ENCODE measurements at places on chromosomes 4 and X.
A peak's percentile ranks its signal among the peaks of the same experiment; 100 is the strongest.

- DNase-seq: no peak
Observed at GRCh38 chrX:133265331-133265730, 47.2 kb upstream of the TFDP3 start.

DNA sequence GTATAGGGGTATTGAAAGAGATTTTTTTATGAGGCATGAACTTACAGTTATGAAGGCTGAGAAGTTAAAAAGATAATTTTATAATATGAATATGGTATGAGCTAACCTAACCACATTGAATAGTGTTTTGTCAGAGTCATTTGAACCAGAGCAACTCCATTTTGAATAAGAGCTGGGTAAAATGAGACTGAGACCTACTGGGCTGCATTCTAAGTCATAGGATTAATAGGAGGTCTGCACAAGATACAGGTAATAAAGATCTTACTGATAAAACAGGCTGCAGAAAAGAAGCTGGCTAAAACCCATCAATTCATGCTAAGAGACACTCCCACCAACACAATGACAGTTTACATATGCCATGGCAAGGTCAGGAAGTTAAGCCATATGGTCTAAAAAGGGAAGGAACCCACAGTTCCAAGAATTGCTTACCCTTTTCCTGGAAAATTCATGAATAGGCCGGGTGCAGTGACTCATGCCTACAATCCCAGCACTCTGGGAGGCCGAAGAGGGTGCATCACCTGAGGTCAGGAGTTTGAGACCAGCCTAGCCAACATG is 209.2 kb downstream of the TECRL start:
- no peak for DNase-seq

- DNase-seq: no peak
Observed at GRCh38 chrX:100681599-100681998, 37.6 kb downstream of the SRPX2 start.

GRCh38 chr4:44996276-44996845 is 270.0 kb upstream of the GNPDA2 start:
- no peak for DNase-seq

DNA sequence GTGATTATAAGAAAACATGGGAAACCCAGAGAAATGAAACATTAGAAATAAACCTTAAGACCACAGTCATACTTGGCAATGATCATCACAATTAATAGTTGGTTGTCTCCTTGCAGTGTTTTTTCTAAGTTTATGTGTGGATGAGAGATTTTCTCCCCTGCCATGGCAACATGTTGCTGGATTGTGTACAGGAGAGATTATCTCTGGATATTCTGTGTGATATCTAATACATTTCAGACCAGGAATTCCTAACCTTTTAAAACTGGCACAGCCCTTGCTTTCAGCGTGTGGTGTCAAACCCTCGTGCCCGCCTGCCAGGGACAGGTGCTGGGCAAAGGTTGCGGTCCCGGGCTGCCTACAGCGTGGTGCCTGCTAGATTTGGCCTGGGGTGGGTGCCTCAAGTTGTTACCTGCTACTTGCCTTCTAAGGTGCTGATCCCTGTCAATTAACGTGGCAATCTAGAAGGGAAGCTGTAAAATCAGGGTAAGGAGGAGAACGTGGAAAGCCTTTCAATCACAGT is 100.5 kb downstream of the TMEM131L start:
- no peak for DNase-seq

DNA sequence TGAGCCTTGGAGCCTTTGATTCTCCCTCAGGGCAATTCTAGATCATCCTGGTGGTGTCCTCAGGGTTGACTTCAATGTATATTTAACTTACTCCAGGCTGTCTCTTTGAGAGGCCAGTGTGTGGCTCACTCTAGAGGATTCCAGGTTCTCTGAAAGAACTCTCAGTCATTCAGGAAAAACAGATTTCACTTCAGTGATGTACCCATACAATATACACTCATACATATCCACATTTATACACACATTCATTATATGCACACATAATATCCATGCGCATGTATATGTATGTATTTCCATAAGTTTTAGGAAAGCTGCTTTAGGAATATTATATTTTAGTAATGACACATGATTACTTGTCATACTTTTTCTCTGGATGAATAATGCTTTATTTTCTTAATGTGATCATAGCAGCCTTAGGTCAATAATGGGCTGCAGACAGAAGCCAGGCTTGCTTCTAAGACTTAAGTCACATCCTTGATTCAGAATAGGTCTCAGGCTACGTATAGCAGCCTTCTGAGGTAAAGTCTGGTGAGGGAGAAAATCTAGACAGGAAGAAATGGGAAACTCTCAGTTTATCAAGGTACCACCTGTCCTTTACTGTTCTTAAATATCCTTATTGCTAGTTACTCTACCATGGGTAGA is 397.0 kb downstream of the GPAT3 start:
- no peak for DNase-seq

GRCh38 chr4:128347930-128348660 is 60.5 kb upstream of the PGRMC2 start:
- DNase-seq: no peak

DNA sequence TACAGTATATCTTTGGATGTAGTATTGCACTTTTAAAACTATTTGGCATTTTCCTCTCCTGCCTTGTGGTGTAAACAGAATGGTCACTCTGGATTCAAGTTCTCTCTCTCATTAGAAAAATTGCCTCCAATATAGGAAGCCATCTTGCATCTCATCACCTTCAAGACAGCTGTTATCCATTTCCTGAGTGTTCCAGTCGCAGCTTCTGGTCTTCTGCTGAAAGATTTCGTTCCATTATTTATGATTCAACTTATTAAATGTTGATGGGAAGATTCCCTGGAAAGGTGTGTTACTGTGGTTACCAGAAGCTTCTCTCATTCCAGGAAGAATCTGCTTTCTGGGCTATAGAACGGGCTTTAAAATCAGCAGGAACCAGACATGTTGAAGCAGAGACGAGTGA is 568.3 kb upstream of the SLIT2 start:
- DNase-seq: no peak

DNA sequence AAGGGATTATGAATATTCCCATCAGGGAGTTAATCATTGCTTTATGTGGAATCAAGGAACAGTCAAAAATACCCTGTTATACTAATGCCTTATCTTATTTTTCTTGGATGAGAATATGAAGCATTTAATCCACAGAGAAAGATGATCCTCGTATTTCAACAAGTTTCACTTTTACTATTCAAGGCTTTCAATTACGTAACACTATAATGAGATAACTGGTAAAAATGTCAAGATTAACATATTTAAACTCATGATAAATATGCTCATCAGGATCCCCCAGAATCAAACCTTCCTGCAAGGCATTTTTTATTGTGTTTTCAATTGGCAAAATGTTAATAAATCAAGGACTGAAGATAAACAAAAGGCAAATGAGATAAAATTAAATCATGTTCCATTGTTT is 5.1 kb downstream of the ZXDA start:
- DNase-seq: no peak

DNA sequence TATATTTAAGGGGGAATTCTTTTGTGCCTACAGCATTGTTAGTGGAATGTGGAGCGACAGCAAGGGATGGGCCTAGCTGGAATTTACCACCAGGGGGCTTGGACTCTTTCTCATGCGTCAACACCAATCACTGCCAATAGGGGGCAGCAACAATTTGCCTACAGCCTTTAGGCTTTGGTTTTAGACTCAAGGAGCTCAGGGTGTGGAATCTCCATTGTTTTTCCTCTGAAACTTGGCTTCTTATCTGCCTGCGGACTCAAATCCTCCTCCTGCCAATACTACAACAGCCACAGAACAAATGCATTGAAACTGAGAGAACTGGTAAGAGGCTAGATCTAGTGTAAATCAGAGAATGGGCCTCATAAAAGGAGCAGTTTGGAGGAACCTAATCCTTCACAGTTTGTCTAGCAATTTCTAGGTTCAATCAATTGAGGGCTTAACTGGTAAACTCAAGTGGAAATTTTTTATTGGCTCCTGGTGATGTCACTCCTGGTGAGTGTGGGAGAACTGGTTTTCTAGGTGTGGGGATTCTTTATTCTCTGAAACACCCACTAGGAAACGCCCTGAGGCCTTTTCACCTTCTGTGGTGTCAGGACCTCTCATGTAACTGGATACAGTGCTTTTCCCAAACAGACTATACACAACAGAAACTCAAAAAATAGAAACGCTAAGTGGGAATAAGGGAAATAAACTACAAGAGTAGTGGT is 27.9 kb upstream of the TMSB4X start:
- peak; percentile 1 for DNase-seq

DNA sequence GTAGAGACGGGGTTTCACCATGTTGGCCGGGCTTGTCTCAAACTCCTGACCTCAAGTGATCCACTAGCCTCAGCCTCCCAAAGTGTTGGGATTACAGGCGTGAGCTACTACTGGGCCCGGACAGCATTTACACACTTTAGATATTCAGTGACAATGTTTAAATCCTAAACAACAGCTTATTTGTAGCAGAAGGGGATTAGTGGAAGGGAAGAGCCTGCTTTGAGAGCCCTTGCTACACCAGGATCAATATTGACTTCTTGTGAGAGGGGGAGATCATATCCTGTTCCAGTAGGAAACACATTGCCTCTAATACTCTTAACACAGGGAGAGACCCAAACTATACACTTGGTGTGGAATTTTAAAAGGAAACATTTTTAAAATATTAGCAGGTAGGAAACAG is 7.1 kb downstream of the MGST2 start:
- no peak for DNase-seq

DNA sequence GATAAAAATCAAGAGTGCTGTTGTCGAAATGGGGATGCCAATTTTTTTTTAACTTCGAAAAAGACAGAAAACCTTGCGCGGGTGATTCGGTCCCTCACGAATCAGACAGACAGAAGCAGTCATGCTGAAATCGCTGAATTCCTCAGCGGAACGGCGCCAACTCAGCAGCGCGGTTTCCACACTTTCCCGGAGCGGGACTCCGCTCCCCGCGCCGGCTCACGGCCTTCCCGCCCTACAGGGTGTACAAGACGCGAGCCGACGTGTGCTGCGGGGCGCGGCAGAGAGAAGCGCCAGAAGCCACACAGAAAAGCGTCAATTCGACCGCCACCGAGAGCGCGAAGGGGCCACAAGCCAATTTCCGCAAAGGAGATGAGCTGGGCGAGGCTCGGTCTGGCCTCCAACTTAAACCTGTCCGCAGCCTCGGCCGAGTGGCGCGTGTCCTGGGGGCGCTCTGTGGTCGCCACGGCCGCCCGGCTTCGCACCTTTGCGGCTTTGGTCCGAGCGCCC is 1.3 kb downstream of the NEXMIF start:
- peak; percentile 21 for DNase-seq

DNA sequence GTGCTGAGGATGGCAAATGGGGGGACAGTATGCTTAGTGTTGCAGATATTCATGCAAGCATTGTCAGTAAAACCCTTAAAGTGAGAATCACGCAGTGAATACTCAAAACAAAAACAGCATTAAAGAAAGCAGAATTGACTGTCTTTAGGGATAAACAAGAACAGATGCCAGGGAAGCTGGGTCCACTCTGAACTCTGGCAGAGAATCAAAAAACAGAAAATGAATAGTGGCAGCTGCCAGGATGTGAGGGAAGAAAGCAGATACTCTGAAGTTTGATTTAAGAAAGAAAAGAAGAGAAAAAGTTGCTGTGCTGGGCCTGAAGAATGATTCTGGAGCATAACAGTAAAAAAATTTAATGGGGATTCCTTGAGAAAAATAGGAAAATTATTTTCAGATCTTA is 131.5 kb downstream of the GABRA2 start:
- DNase-seq: no peak

DNA sequence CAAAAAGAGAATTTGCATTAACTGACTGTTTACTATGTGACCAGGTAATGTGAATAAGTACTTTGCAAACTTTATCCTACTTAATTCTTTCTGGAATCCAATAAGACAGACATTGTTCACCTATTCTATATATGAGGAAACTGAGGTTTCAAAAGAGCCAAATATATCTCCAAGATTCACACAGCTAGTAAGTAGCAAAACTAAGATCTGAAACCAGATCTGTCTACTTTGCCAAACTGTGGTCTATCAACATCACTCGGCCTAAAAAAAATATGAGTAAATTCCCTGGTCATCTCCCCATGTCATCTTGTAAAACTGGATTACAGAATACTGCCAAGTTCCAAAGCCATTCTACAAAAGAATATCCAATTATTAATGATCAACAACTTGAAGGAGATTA is 52.8 kb downstream of the ANAPC10 start:
- no peak for DNase-seq

GRCh38 chr4:87268411-87268810 is 48.0 kb upstream of the KLHL8 start:
- no peak for DNase-seq

DNA sequence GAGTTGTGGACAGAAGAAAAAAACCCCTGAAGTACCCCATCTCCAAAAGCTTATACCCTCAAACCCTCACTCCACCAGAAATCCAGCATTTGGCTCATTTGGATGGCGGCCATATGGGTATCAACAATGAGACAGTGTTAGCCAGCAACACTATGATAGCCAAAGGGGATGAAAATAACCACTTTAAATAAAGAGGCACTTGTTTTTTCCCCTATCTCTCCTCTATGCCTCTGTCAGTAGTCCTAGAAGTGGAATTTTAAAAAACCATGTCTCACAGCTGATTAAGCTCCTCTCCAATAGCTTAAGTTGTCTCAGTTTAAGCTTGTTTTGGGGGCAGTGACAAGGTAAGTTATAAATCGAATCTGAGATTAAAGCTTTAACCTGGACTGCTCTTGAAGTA is 124.0 kb downstream of the MOSPD2 start:
- DNase-seq: no peak

DNA sequence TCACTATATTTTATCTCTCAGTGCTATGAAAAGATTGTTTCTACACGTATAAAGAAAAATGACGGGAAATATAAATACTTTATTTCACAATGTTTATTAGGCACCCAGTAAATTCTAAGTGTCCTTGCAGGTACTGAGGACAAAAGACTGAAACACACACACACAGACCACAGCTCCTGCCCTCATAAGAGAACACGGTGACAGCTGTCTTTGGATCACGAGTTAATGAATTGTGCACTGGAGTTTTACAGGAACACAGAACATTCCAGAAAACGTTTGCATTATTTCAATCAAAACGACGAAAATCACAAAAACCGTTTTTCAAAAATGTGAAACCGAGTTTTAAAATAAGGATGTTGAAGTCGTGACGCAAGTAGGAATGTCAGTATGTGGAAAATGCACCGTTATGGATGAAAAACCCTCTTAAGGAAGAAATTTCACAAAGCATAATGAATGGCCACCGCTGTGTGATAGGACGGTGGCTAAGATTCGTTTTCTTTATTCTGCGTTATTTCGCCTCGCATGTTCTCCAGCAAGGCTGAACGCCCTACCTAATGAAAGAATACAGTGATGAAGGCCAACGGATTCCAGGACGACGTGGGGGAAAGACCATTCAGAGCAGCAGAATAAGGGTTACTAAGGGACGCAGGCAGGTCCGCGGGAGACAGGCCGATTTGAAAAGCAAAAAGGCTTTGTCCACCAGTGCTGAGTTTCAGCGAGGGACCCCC is 24.2 kb downstream of the FAM156A start:
- no peak for DNase-seq

DNA sequence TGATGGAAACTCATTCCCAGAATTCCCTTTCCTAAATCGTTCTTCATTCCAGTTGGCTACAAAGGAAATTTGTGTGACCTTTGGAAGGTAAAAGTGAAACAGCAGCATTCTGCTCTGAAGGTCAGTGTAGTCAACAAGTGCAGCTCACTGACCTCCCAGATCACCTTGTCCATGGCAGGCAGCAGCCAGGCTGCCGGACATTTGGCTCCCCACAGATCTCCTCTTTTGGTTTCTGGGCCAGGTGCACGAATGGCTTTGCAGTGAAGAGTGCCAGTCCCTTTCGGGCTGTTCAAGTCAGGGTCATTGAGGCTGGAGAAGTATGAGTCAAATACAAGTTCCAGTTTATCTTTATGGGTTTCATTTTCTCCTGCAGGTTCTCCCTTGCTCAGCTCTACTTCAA is 14.3 kb downstream of the GPRIN3 start:
- no peak for DNase-seq
